Activated naive CD4-positive, alpha-beta T cell treated with anti-CD3 and anti-CD28 coated beads, Interleukin-2, amount 50 U/mL, for 16 hours (primary cell): ENCODE measurements at places on chromosomes 7 and 10.
A peak's percentile ranks its signal among the peaks of the same experiment; 100 is the strongest.

DNA sequence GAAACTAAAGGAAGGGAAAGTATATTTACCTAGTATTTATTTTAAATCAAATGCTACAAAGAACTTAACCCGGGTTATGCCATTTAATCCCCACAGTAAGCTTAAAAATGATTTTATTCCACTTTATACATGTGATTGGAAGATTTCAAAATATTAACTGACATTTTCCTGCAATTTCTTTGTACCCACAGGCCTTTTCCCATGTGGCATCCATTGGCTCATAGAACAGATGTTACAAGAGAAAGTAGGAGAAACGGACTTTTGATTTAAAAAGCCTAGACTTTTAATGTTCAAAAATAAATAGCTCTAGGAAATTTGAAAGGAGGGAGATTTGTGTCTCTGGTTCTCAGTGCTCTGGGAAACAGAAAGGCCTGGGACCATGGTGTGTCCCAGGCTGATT is 807.9 kb downstream of the KCNMA1 start:
- DNase-seq, result no peak

GRCh38 chr7:1920266-1920681 is 250.2 kb downstream of the ELFN1 start:
- DNase-seq, result peak; percentile 51

DNA sequence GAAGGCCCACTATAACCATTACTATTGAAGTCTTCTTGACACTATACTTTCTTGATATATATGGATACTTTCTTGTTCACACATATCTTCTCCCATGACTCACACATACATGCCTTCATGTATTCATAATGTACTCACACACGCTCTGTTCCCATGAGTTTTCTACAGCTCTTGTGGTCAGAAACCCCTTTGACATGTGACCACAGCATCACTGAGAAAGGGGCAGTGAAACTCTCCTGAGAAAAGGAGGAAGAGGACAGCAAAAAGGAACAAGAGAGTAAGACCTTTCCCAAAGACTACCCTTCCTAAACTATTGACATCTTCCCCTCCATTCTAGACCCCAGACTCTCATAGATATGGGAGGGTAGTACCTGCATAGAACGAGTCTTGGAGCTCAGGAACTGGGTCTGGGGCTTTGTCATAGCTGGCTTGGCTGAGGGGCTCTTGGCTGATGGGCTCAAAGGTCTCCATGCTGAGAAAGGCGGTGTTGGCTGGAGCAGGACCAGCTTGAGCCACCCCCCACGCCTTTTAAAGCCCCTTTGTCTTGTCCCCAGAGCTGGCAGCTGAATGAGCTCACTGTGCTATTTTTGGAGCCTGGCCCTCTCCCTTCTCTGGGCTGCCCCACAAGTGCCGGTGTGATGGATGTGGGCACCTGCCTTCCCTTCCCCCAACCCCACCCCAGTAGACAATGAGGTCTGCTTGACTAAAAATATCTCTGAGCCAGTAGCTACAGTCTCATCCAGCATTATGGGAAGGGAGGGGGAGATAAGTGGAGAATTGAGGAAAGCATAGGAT is 5.1 kb downstream of the SYNPO2L start:
- DNase-seq, result no peak

- no peak for DNase-seq
These were observed 2.4 kb downstream of the ARID5B start for GRCh38 chr10:61903928-61904344.

DNA sequence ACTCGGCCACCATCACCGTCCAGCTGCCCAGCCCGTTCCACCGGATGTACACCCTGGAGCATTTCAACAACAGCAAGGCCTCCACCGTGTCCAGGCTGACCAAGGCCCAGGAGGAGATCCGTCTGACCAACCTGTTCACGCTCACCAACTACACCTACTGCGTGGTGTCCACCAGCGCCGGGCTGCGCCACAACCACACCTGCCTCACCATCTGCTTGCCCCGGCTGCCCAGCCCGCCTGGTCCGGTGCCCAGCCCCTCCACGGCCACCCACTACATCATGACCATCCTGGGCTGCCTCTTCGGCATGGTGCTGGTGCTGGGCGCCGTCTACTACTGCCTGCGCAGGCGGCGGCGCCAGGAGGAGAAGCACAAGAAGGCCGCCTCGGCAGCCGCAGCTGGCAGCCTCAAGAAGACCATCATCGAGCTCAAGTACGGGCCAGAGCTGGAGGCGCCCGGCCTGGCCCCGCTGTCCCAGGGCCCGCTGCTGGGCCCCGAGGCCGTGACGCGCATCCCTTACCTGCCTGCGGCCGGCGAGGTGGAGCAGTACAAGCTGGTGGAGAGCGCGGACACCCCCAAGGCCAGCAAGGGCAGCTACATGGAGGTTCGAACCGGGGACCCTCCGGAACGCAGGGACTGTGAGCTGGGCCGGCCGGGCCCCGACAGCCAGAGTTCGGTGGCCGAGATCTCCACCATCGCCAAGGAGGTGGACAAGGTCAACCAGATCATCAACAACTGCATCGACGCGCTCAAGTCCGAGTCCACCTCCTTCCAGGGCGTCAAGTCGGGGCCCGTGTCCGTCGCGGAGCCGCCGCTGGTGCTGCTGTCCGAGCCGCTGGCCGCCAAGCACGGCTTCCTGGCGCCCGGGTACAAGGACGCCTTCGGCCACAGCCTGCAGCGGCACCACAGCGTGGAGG is 75.8 kb downstream of the ELFN1 start:
- DNase-seq, result peak; percentile 8

DNA sequence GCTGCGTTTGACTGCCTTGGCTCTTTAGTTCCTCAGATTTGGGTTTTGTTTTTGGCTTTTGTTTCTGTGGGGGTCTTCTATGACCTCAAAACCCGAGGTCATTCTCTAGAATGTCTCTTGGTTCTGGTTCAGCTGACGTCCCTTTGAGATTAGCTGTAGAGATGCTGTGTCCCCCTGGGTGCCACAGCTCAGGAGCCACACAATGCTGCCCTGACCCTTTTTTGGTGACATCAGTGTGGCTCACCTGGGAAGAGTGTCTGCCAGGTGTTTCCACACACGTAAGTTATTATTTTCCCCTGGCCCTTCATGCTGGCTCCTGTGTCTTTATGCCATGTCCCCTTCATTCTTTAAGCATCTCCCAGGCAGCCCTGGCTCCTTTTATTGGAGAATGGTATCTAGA is 89.8 kb upstream of the DDC start:
- DNase-seq, result no peak

DNA sequence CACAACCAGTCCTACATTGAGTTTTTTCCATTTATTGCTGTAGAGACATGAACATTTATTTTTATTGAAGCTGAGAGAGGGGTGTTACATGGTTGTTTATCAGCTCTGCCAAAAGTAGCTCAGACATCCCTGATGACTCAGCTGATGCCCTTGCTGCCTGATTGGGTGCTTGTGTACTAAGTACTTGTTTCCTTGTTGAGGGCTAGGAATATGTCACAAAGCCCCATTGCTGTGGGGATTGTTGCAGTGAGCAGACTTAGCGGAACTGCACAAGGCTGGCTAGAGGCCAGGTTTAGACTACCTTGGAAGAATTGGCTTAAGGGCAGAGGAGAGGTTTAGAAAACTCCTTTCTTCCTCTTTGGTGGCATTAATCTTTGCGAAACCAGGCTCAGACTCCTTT is 110.6 kb downstream of the AUTS2 start:
- DNase-seq, result no peak

GRCh38 chr7:38463277-38464225 is 167.6 kb downstream of the AMPH start:
- peak; percentile 89 for DNase-seq

- no peak for DNase-seq
These were observed 132.0 kb downstream of the RELN start for GRCh38 chr7:103857435-103857834.

- DNase-seq, result no peak
These were observed 9.3 kb downstream of the CALML5 start for GRCh38 chr10:5490032-5490431.

GRCh38 chr7:87474533-87475358 is 734 bp downstream of the ABCB4 start:
- no peak for DNase-seq

DNA sequence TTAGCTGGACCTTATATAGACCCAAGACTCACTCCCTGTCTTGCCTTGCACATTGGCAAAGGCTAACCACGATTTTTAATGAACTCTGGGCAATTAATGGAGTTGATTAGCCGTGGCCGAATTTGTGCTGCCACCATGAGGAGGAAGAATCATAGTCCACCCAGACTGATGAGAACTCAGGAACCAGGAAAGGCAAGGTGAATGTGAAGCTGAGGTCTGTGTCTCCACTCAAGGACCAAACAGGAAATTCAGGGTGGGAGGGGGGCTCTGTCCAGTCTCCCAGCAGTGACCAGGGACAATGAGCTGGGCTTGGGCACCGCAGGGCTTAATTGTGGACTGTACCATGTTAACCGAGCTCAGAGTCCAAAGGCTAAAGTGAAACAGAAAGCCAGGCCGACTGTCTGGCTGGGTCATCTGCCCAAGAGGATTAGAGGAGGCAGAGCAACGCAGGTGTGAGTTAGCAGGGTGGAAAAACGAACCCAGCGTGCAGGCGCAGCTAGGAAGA is 127.0 kb upstream of the JCAD start:
- DNase-seq, result no peak

- DNase-seq, result no peak
These were observed 35.1 kb upstream of the PDLIM1 start for GRCh38 chr10:95325863-95326262.

DNA sequence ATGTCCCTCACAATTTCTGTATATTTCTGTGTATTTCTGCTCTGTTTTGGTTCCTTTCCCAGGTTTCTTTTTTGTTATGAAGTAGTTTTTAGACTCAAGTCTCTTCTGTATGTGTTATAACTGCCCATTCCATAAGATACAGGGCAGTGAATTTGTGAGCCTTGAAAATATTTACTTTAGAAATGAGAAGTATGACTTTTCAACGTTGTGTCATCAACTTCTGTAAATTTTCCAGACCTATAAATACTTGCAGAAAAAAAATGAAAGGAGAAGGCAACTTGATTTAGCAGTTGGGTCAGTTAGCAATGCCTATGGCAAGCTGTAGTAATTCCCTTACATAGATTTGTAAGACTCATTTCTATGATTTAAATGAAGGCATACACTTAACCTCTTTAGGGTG is 11.5 kb downstream of the EGFR start:
- no peak for DNase-seq

GRCh38 chr10:99761365-99761764 is 21.1 kb upstream of the ABCC2 start:
- DNase-seq, result no peak

DNA sequence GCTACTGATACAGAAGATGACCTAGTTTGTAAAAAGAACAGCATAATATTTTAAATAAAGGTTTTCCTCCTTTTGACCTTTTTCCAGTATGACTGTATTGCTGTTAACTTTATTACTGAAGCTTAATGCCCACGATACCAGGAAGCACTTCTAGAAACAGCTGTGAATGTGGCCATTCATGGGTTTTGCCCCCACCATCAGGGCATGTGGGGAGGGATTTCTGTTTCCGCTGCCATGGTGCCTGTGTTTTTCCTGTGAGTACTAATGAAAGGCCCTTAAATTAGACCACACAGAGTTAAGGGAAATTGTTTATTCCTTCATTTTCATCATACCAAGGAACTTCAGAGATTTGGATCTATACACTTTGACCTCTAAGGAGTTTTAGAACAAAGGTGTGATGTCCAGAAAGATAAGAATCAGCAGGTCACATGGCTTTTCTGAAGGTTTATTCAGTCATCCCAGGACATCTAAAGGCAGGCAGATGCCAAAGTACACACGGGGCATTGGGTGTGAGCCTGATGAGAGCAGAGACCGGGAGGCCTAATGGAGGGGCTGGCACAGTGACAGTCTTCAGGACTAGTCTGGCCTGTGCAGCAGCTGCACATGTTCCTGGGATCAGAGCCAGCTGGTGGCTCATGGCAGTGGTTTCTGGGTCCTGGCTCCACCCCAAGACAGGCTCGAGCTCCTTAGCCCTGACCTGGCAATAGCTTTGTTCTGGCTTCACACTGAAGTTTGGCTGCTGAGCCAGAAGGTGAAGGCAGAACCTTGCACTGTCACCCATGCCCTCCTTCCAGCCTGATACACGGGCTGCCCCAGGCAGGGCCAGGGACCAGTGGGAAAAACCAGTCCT is 190.9 kb downstream of the REEP3 start:
- no peak for DNase-seq
